Stimulated activated CD8-positive, alpha-beta memory T cell treated with anti-CD3 and anti-CD28 coated beads, Interleukin-4, amount 100 ng/mL, for 4 hours (primary cell): ENCODE measurements at places on chromosomes 1 and 21.

DNA sequence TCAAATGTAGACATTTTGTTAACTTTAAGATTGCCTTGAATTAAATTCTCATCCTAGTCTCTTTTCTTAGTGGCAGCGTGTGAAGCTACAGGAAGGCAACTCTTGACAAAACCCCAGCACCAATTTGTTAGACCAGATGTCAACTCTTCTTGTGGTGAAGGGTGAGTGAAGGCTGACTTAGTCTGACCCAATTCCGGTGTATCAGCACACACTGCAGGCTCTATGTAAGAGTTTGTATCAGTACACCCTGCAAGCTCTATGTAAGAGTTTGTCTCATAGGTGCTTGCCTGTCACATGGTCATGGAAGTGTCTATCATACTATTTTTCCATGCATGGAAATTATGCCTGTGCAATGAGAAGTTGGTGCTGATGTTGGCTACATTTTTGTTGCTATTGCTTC is 16.8 kb downstream of the CR2 start:
- DNase-seq = no peak

- DNase-seq = no peak
Observed at GRCh38 chr1:8247811-8248436, 70.0 kb upstream of the SLC45A1 start.

DNA sequence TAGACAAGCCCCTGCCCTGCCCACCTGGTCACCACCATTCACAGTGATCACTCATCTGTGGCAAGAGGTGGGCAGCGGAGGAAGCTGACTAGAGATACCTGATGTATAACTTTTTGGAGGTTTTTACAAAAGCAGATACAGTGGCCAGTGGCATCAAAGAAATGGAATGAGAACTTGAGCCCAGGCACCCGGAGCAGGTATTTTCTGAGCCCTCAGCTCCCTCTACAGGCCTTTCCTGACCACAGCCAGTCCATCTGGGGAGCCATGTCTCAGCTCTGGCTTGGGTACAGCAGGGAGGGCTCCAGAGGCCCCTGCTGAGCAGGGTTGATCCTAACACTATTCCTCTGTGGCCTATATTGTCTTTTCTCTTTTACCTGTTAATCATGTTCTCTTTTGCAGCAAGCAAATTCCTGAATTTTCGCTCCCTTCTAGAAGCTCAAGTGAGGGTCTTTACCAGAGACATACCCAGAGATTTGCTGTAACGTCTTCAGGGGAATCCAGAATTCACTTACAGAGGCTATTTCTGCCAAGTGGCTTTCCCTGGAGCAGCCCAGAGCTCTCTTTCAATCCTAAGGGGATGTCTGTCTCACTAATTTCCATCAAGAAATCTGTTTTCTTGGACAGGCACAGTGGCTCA is 27.3 kb downstream of the GPR157 start:
- no peak for DNase-seq

DNA sequence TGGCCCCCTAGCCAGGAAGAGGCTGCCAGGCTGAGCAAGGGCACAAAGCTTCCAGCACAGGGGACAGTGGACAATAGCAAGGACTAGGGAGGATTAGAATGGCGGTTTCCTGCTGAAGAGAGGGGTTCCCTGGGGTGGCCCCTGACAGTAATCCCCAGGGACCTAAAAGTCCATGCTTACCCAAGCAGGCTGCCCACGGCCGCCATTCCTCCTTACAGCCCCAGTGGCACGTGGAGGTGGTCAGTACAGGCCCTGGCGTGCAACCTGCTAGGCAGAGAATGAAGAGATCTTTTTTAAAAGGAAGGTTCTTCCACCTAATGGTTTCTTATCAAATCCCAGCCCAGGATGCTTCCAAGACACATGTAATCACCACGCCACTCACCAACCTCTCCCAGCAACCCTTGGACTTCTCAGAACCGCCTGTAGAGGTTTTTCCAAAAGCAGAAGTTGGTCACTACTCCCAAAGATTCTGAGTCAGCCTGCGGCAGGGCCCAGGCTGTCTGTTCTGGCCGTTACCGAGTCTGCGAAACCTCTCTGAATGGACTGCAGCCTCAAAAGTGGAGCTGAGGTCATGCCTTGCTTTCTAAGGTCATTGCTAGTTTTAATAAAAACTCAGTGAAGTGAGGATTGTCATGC is 926 bp downstream of the MRPL55 start:
- no peak for DNase-seq

- DNase-seq = no peak
Observed at GRCh38 chr1:20410503-20410902, 75.5 kb downstream of the CAMK2N1 start.

- no peak for DNase-seq
Observed at GRCh38 chr1:183840140-183840539, 35.2 kb downstream of the RGL1 start.

GRCh38 chr1:29237129-29237821 is 953 bp downstream of the PTPRU start:
- DNase-seq = no peak

GRCh38 chr1:179129702-179130473 is 48.0 kb downstream of the TOR3A start:
- no peak for DNase-seq

DNA sequence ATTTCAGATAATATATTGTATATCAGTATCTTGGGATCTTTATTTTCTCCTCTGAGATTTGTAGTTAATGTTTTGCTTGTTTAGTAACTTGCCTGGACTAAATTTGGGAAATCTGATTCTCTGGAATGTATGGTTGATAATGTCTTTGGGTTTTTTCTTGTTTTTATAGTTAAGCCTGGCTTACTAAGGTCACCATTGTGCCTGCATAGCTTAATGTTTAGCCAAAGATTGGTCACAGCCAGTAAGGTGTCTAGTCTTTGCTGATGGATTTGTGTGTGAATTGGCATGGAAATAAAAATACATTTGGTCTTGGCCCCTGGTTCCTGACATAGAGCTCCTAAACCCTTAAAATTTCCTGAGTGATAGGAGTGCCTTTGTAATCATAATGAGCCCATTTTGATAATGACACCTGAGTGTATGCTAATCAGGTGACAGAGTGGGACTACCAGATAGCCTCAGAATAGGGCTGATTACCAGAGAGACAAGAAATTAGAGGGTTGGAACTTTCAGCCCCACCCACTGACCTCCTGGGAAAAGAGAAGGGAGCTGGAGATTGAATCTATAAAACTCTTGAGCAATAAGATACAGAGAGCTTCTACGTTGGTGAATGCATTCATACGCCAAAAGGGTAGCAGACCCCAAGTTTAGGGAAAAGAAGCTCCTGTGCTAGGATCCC is 47.9 kb upstream of the NUF2 start:
- no peak for DNase-seq

DNA sequence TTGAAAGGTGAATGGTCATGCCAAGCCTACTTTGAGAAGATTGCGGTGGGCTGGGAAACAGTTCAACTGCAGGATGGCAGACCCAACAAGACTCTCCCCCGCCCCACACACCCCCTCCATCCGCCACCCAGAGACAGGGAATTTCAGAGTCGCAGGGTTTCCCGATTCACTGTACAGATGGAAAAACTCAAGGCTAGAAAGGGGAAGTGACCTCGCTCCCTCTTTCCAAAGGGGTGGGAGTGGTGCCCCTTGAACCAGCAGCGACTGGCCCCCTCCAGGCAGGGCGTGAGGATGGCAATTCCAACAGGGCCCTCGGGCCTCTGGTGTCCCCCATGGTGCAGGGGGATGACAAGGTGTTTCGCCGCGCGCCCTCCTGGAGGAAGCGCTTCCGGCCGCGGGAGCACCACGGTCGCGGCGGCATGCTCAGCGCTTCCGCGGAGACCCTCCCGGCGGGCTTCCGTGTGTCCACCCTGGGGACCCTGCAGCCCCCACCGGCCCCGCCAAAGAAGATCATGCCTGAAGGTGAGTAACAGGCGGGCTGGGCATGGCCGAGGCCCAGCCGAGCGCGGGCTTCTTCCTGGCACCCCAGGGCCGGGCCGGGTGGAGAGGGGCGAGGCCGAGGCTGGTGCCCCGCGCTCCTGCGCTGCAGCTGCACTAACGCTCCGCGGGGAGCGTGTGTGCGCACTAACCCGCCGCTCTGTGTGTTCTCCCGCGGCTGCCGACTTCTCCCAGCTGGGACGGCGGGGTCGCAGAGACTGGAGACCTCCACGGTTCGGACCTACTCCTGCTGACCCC is 10.4 kb downstream of the MYOG start:
- no peak for DNase-seq

DNA sequence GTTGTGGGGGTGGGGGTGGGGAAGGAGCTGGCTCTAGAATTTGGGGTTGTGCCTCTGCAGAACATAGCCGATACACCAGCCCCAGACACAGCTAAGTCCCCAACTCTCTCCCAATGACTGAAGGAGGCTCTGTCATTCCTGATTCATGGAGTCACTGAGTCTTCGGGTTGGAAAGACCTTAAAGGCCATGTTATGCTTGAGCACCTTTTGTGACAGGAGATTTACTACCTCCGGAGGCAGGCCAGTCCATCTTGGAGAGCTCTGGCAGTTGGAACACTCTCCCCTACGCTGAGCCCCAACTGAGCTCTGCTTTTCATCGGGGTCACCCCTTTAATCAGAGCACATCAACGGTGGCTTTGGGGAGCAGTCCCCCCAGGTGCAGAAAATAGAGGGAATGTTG is 284.4 kb upstream of the GJB5 start:
- no peak for DNase-seq

- DNase-seq = no peak
Observed at GRCh38 chr21:37374027-37374426, 7.5 kb downstream of the DYRK1A start.

DNA sequence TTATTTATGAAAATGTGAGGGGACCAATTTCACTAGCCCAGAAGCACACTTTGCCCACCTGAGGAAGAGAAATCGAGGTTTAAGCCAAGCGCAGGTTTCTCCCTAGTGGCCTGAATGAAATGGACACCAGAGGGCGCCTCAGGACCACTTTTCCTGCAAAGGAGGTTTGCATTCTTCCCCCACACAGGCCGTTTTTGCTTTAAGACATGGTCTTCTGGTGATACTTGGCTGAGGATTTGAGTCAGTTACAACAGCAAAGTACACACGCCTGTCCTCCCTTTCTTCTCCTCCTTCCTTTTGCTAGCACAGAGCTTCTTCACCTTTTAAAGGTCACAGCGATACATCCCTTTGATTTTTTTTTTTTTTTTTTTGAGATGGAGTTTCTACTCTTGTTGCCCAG is 5.4 kb downstream of the PLA2G2E start:
- peak; percentile 70 for DNase-seq

GRCh38 chr21:31780944-31781343 is 49.0 kb upstream of the SCAF4 start:
- DNase-seq = no peak

DNA sequence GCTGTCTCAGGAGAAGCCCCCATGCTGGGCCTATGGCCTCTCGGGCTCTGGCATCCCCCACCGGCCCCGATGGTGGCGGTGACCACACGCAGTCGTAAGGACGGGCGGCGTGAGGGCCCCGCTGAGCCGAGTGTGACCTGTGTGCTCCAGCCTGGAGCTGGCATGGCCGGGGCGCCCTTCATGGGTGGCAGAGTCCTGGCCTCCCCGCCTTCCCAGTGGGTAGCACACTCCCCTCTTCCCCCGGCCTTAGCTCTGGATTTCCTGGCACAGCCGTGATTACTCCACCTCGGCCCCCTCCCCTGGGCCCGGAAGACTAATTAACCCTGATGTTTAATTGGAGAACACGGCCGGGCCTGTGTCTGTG is 44.6 kb downstream of the SLX9 start:
- DNase-seq = no peak

GRCh38 chr1:237911911-237912310 is 21.2 kb upstream of the ZP4 start:
- no peak for DNase-seq

DNA sequence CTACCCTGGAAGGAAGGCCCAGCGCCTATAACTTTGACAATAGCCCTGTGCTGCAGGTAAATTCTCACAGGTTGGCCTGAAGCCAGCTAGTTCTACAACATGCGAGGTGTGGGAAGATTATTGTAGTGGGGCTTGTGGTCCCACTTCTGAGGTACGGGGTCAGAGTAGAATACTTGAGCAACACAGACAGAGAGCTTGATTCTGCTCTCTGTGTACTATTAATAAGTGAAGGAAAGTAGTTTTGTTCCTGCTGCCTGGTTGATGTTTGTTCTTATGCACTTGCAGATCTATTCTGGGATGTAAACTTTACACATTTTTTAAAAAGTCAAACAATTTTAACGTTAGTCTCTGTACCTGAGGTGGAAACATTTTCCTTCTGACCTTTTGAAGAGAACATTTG is 80.4 kb downstream of the LAMC1 start:
- DNase-seq = no peak

DNA sequence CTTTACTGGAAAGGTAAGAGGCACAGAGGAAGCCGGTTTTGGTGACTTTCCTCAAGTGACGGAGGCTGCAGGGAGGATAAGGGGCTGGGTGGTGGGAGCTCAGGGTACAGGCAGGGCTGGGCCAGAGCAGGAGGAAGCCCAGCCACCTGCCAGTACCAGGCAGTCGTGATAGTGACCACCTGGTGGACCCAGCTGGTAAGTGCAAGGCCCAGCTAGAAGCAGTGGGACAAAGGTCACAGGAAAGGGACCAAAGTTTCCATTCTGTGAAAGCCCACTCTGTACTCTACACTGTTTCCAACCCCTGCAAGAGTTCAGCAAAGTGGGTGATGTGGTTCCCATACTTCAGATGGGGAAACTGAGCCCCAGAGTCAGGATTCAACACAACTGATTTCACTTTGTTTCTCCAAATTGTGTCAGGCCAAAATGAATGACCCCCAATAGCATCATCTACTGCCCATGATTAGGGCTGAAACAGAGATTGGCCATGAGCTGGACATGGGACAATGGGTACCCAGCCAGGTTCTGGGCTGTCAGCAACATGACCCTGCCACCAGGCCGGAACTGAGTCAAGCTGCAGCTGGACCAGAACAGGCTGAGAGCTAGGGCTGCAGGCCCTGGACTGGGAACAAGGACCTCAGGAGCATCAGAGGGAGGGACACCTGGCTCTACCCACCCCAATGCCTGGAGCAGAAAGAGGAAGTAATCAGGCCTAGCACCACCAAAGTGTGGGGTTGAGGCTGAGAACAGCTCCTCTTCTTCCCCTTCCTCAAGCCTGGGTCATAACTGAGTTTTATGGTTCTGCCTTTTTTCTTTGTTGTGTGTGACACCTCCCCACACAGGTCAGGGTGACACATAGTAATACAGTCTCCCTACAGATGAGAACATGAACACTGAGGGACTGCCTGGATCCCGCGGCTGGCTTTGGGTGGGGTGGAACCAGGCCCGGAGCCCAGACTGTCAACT is 50.2 kb downstream of the KCNN3 start:
- no peak for DNase-seq

- no peak for DNase-seq
Observed at GRCh38 chr1:9873385-9873784, 36.7 kb downstream of the CTNNBIP1 start.
